ENCODE measurements at places on chromosomes 4 and X.

- DNase-seq = no peak
Observed at GRCh38 chr4:2222838-2223237, 19.1 kb downstream of the HAUS3 start.

DNA sequence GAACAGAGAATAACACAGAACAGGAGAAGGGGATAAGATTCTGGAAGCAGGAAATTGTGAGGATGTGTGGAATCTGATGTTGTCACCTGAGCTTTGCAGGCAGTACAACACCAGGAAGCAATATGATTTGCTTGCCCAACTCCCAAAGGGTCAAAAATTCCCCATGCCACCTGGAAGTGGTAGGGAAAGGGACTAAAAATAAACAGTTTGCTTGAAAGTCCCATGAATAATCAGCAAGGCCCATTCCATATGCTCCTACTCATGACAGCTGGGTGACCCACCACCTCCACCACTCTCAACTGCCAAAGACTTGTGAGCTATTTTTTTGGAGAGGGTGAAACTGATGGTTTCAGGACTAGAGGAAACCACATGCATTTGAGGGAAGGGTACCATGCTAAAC is 168.4 kb downstream of the KCNIP4 start:
- DNase-seq = no peak

DNA sequence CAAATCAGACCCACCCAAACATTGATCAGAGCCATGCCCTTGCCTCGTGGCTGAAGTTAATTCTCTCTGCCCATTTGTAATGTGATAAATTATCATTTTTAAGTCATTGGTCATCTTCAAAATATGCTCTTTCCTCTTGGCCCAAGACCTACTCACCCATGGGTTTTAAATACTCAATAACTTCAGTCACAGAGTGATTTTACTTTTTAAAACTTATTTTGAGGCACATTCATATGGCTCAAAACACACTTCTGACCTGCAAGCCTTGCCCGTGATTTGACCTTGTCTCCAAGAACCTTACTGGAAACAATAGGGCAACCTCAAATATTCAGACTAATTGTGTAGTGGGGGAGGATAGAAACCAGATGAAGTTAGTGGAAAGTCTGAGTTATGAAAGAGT is 176.2 kb upstream of the LNX1 start:
- no peak for DNase-seq

- DNase-seq = no peak
Observed at GRCh38 chrX:24242649-24243175, 71.2 kb downstream of the SUPT20HL2 start.

GRCh38 chrX:29640106-29640505 is 575.3 kb upstream of the MAGEB2 start:
- DNase-seq = no peak

DNA sequence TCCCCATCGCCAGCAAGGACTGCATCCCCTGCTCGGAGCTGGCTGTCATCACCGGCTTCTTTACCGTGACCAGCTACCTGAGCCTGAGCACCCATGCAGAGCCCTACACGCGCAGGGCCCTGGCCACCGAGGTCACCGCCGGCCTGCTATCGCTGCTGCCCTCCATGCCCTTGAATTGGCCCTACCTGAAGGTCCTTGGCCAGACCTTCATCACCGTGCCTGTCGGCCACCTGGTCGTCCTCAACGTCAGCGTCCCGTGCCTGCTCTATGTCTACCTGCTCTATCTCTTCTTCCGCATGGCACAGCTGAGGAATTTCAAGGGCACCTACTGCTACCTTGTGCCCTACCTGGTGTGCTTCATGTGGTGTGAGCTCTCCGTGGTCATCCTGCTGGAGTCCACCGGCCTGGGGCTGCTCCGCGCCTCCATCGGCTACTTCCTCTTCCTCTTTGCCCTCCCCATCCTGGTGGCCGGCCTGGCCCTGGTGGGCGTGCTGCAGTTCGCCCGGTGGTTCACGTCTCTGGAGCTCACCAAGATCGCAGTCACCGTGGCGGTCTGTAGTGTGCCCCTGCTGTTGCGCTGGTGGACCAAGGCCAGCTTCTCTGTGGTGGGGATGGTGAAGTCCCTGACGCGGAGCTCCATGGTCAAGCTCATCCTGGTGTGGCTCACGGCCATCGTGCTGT is 31.5 kb downstream of the WFS1 start:
- DNase-seq = no peak

DNA sequence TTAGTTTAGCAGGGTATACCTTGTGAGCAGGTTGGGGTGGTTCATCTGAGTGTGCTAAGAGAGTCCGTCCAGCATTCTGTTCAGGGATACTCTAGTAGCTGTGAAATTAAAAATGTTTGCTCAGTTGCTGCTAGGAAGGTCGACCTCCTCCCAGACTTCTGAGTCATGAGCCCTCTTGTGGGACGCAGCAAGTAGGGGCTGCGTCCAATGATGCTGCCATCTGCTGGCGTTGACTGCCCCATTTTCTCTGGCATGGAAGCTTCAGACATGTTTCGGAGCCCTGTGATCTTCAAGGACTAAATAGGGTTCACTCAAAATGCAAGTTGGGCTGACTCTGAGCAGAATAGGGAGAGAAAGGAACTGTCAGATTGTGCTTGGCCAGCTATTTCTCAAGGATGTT is 201.0 kb upstream of the ARSJ start:
- no peak for DNase-seq

GRCh38 chr4:76850010-76850441 is 47.9 kb downstream of the SOWAHB start:
- no peak for DNase-seq

DNA sequence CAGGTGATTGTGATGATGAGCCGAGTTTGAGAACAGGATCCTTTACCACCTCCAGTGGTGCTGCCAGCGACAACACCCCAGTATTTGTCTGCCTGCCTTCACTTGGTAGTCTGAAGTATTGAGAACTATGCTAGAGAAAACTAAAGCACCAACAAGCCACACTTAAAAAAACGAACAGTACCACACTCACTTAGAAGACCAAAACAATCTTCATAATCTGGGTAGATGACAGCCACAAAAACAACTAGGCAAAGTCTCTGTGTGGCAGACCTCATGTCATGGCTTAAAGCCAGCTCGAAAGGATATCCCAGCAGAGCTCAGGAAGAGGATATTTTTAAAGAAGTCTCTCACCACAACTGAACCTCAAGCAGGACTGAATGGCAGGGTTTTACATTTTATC is 236.0 kb downstream of the GPC3 start:
- no peak for DNase-seq

- DNase-seq = no peak
Observed at GRCh38 chrX:3699821-3700381, 13.5 kb downstream of the PRKX start.

GRCh38 chr4:1597021-1597931 is 86.8 kb downstream of the FAM53A start:
- DNase-seq = no peak

DNA sequence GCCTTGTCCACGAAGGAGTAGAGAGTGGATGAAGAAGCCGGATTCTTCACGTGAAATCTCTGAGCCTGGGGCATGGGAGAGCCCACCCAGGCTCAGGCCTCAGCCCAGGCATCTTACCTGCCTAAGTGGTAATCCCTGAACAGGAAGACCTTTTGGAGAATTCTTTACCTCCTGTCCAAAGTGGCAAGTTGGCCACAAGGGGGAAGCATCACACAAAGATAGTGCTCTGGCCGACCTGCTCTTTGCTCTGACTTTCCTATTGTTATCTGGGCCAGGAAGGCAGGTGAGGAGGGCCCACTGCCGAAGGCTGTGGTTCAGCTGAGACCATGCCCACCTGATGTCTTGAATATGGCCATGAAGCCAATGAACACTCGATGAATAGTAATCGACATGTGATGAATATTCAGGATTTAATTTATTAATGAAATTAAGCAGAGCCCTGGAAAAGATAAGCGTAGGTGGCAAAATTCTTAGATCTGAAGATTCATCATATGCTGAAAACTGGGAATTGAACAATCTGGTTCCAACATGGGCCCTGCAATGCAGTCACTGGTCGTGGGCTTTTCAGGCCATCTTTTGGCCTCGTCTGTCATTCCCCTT is 93.8 kb downstream of the PDGFRA start:
- peak; percentile 2 for DNase-seq

DNA sequence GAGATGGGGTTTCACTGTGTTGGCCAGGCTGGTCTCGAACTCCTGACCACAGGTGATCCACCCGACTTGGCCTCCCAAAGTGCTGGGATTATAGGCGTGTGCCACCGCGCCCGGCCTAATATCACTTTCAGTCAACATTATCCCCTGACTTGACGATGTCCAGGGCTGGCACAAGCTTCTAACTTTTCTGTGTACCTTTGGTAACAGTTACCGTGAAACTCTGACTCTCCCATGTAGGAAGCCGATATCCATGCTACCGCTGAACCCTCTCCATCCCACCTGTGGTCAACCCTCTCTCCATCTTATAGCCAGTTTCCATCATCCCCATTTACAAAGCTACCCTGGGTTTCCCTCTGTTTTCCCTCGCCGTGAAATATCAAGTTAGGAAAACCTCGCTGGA is 77.5 kb downstream of the CRLF2 start:
- no peak for DNase-seq

DNA sequence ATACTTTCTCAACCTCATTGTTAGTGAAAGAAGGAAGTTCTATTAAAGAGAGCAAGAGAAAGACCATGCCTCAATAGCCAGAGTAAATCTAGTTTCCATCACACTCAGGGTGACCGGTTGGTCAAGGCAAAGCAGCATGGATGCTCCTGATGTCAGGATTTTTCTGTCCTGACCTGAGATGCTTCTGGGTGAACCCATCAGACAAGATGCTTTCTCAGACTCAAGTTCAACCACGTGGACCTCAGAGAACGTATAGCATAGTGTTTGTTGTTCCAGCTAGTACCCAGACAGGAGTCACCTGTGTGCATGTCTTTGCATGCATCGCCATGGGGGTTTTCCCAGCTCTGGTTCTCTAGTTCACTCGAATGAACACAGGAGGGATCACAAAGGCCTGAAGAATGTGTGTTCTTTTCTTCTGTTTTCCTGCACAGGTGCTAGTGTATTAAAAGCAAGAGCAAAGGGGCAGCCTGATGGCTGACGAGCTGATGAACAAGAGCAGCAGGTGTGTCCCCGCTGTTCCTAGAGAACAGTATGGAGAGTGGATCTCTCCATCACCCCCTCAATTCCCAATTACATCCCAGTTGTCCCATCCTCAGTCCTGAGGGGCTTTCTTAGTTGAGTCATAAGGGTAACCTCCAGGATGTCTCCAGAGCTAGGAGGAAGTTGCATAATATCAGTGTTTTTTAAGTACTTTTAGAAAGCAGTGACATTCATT is 110.5 kb upstream of the ENPP6 start:
- no peak for DNase-seq

DNA sequence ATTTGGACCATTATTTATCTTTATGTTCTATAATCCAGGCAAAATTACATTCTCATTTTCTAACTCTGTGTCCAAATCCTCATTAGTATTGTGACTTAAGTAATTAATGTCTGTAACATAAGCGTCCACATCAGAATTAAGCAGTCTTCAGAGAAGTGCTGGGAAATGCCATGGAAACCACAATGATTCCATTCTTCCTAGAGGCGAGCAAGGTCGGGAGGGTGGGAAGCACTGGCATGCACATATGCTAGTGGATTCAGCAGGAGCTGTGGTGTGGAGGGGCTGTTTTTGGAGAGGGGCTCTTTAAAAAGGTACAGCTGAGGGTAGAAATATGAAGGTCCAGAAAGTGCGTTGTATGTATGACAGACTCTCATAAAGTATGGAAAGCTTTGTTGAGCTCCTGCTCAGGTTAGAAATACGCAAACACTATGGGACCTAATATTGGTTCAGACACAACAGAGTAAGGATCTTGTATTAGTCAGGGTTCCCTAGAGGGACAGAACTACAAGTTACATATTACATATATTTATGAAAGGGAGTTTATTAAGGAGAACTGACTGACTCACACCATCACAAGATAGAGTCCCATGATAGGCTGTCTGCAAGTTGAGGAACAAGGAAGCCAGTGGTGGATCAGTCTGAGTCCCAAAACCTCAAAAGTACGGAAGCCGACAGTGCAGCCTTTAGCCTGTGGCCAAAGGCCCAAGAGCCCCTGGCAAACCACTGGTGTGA is 61.5 kb downstream of the GLRA2 start:
- DNase-seq = no peak

Measured in stimulated activated CD8-positive, alpha-beta memory T cell treated with anti-CD3 and anti-CD28 coated beads, Interleukin-4, amount 100 ng/mL, for 1 hour (primary cell).